ENCODE measurements at places on chromosomes 12 and 14. TPM values are rescaled to one million over a fixed set of nuclear protein-coding genes. Genes with fewer than 3 reads are reported as not detected.

The CDKL1 gene
- 9.7 TPM for total RNA-seq

The RTL1 gene
- total RNA-seq = not detected

The KIF21A gene
- 10.1 TPM for total RNA-seq

The GRIP1 gene
- total RNA-seq = 1.2 TPM

The DUSP6 gene
- 200 TPM for total RNA-seq

The EIF2S1 gene
- total RNA-seq = 135 TPM

The NINJ2 gene
- total RNA-seq = 1.4 TPM

The KRT8 gene
- 31.7 TPM for total RNA-seq

The MMP17 gene
- total RNA-seq = 10.8 TPM

The TEX52 gene
- not detected for total RNA-seq

The TFCP2 gene
- 28.6 TPM for total RNA-seq

The HOXC12 gene
- not detected for total RNA-seq
